ENCODE measurements at places on chromosomes 5 and 9.

- DNase-seq: no peak
These were observed 41.0 kb downstream of the FGD3 start for GRCh38 chr9:92988215-92988768.

GRCh38 chr5:54861212-54861894, 124.0 kb downstream of the ESM1 start:
- no peak for DNase-seq

DNA sequence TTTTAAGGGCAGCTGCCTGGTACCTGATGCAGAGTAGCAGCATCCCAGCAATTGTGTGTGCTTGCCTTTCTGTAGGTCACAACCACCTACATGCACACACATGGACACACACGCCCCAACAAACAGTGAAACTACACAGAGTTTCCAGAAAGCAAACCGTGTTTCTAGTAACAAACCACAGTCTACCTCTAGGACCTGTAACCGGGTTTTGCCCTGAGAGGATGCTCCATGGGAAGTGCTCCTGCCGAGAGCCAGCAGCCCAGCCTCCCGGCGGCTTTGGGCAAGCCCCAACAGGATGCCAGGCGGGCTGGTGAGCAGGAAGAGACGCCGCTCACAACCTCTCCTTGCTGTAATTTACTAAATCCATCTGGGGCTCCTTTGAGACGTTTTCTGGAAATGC, 4.1 kb upstream of the TCF7 start:
- DNase-seq: no peak

DNA sequence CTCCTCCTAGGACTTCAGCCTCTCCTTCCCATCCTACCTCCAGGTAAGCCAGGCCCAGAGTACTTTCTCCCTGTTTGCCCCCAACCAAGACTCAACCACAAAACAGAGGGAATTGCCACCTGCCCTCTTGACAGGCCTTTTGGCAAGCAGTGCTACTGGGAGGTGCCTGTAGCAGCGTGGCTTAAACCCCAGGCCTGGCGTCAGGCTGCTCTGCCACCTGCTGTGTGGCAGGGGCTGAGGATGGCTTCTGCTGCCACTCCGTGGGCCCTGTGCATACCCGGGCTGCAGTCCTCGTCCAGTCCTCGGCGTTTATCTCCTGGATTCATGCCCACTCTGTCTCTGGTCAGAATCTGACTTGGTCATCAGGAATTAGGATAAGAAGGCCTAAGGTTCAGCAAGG, 163.1 kb downstream of the PAX5 start:
- no peak for DNase-seq

- no peak for DNase-seq
These were observed 155.6 kb upstream of the NTRK2 start for GRCh38 chr9:84513979-84514378.

DNA sequence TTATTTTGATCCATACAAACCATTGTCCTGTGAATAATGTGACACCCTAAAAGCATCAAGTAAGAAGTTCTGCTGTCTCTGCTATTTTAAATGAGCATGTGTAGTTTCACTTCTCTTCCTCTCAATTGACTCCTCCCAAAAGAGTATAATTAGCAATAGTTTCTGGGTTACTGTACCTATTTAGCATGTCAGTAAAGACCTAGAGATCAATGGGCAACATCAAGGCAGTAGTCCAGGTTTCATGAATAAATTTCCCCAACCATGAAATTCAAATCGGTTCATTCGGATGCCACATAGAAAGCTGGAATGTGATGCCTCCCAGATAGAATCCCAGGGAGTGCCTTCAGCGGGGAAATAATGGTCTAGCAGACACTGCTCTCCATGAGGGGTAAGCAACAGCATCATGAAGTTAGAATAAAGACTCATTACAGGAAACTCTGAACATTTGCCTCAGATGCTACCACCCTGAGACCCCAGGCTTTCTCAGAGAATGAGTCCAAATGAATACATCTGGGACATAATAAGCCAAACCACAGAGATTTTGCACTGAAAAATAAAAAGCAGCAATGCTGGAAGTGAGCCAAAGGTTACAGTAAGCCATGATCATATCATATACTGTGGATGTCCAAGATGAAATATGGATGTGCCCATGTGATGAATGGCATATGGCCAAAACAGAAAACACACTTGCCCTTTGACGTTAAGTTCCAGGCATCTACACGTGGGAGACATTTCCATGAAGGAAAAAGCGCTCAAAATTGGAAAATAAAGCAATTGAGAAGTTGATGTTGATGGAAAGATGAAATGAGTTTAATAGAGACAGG, 1107.0 kb upstream of the SEMA6A start:
- DNase-seq: no peak
